ENCODE measurements at places on chromosomes 2 and 18.

- DNase-seq, result peak; percentile 53
Measured at GRCh38 chr2:101560780-101561315, 85.9 kb upstream of the RFX8 start.

GRCh38 chr2:203191961-203192360 lies 46.9 kb upstream of the CYP20A1 start:
- DNase-seq, result no peak

GRCh38 chr2:212966884-212967283 lies 184.5 kb downstream of the IKZF2 start:
- no peak for DNase-seq

DNA sequence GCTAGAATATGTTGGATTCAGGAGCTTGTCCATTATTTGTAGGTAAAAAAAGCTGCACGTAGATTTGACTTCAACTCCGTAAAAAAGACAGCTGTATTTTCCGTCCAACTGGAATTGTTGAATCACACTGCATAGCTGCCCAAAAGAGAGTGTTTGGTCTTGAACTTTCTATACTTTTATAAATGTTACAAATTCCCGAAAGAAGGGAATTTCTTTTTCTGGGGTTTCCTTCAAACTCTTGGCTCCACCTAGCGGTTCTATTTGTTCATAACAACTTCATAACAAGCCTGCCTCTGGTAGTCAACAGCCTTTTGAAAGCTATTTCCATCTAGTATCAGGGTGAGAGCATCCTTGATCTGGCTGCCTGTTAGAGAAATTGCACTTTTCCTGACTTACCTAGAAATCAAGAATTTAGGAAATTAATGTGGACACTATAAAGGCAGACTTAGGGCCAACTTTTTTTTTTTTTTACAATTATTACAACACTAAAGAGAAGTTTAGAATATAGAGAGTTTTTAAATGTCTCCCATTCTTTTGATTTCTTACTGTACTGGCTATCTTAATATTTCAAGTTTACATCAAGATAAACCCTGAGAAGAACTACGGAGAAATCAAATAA lies 48.1 kb downstream of the TMEM185B start:
- peak; percentile 61 for DNase-seq

GRCh38 chr18:44507729-44508325 lies 172.9 kb upstream of the SETBP1 start:
- DNase-seq, result peak; percentile 96

- DNase-seq, result no peak
Measured at GRCh38 chr2:929925-930324, 20.7 kb upstream of the SNTG2 start.

GRCh38 chr2:21289989-21290388 lies 166.2 kb downstream of the TDRD15 start:
- DNase-seq, result no peak

DNA sequence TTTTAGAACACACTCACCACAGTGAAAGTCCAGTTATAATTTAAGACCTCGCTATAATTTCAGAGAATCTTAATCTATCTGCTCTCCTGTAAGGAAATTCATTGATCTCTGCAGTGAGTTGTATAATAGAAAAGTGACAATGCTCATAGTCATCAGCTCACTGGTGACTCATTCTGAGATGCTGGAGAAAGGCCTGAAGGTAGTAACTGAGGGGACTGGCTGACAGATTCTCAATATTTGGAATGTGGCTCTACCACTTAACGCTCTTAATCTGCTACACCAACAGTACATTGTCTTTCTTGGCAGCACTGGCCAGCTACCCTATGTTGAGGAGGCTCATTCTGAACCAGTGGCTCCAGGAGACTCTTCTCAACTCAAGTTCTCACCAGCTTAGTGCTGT lies 246.1 kb downstream of the RPRM start:
- no peak for DNase-seq

GRCh38 chr2:26011609-26011989 lies 22.3 kb upstream of the RAB10 start:
- no peak for DNase-seq

DNA sequence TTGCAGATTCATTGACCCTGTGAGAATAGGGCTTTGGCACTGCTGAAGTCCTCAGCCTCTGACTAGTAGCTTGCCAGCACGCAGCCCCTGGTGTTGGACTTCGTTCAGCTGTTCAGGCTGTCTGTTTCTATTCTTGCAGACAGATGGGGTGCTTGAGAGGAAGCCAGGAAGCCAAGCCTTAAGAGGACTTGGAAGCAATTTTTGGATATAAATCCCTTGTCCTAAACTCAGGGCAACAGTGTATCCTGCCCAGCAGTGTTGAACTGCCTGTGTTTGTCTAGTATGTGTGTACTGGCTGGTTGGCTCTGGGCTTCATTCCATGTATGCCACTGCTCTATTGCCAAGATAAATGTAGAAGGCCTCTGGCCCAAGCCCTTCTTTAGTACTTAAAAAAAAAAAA lies 108.6 kb downstream of the COMMD1 start:
- no peak for DNase-seq

DNA sequence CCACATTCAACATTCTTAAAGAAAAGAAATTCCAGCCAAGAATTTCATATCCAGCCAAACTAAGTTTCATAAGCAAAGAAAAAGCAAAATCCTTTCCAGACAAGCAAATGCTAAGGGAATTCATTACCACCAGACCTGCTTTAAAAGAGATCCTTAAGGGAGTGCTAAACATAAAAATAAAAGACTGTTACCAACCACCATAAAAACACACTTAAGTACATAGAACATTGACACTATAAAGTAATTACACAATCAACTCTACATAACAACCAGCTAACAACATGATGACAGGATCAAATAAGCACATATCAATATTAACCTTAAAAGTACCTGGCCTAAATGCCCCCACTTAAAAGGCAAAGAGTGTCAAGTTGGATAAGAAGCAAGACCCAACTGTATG lies 153.5 kb downstream of the FTCDNL1 start:
- no peak for DNase-seq

DNA sequence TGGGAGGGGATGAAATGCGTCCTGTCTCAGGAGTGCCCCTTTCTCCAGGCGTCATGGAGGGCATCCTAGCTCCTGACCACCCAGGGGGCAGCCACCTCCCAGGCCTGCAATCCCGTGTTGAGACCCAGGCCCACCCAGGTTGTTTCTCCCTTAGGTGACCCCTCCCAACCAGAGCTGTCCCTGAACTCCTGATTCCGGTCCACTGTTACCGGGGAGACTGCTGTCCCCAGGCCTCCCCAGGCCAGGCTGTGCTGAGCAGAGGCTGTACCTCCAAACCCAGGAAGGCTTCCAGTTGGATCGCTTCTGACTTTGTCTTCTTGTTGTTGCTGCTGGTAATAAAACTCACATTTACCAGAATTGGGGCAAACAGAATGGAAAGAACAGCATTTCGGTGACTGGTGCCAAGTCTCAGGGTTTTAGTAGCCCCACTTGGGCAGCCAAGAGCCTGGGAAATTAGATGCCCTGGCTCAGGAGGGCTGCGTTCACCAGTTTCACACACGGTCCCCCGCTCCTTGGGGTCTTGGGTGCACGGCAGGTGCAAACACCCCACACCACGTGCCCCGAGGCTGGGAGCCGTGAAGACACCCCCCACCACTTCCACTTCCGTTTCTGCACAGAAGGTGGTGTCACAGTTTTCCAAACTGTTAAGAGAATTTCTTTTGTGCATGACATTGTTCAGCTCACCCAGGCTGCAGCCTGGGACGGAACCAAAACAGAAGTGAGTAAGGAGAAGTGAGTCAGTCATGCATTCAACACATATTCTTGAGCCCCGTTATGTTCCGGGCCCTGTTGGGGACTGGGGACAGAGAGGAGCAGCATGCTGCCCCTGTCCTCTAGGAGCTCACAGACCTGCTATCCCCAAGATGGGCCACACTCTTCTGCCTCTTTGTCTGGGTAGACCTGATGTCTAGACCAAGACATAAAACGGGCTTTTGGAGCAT lies 29.4 kb downstream of the ITM2C start:
- DNase-seq, result no peak

DNA sequence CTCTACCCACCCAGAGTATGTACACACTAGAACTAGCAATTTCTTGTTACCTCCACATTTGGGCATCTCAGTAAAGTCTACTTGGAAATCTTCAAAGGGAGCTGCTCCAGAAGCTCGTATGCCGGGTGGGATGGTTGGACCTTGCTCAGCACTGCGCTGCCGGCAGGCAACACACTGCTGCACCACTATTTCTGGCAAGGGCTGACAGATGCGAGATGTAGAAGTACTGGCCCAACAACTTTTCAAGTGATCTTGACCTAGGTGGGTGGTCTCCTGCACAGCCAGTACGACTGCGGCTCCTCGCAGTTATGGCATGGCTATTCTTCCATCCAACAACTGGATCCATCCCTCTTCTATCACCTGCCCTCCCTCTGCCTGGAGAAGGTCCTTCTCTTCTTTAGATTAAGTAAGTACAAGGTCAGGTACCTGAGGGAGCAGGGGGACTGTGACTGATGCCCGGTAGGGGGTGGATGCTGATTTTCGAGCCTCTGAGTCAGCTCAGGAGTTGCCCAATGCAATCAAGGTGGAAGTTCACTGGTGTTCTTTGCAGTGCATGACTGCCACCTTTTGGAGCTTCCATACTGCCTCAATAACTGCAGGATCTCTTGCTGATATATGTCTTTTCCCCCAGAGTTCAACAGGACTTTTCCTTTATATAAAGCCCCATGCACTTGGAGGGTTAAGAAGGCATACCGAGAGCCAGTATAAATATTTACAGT lies 100.4 kb upstream of the SLC1A4 start:
- DNase-seq, result no peak

DNA sequence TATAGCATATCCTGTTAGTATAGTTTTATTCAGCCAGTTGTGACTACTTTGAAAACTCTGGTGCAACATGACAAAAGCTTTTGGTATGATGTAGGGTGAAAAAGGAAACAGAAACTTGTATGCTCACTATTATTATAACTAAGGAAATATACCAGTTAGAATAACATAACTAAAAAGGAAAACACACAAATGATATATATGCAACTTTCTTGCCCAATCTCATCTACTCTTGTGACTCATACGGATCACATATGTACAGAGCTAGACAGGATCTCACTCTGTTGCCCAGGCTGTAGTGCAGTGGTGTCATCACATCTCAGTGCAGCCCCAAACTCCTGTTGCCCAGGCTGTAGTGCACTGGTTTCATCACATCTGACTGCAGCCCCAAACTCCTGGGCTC lies 12.4 kb upstream of the TLK1 start:
- DNase-seq, result no peak

DNA sequence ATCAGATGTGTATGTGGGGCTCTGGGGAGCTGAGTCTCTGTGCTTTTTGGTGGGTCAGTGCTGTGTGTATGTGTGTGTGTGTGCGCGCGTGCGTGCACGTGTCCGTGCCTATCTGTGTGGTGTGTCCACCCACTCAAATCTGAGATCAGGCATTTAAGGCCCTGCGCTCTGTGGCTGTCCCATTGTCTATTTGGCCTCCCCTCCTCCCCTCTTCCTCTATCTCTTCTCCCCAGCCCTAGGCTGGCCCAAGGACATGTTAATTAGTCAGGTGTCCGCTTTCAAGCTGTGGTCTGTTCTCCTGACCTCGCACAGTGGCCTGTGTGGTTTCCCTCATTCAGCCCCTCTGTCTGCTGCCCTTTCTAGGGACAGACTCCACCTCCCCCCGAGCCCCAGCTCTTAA lies 136.4 kb downstream of the DYSF start:
- no peak for DNase-seq

- no peak for DNase-seq
Measured at GRCh38 chr2:174794851-174795374, 30.6 kb upstream of the CHRNA1 start.

DNA sequence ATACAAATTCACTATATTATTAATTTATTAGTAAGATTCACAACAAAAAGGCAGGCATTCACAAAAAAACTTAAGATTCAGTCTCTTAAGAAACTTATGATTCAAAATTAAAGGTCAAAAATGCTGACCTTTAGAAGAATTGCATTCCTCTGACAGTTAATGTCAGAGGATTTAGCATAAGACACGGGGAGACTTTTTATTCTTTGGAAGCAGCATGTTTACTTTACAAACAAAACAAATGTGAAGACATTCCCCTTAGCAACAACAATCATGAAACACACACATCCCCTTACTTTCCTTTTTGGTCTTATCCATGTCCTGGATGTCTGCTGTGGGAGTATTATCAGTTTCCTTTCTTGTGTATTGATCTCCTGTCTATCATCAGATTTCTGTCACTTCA lies 117.1 kb downstream of the RAD51AP2 start:
- no peak for DNase-seq

DNA sequence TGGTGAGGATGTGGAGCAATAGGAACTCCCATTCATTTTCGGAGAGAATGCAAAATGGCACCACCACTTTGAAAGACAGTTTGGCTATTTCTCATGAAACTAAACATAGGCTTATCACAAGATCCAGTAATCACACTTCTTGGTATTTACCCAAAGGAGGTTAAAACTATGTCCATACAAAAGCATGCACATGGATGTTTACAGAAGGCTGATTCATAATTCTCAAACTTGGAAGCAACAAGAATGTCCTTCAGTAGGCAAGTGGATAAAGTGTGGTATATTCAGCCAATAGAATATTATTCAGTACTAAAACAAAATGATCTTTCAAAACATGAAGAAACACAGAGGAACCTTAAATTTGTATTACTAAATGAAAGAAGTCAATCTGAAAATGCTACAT lies 440.6 kb downstream of the FBXO15 start:
- DNase-seq, result no peak

- no peak for DNase-seq
Measured at GRCh38 chr18:79465392-79465991, 69.8 kb downstream of the NFATC1 start.

DNA sequence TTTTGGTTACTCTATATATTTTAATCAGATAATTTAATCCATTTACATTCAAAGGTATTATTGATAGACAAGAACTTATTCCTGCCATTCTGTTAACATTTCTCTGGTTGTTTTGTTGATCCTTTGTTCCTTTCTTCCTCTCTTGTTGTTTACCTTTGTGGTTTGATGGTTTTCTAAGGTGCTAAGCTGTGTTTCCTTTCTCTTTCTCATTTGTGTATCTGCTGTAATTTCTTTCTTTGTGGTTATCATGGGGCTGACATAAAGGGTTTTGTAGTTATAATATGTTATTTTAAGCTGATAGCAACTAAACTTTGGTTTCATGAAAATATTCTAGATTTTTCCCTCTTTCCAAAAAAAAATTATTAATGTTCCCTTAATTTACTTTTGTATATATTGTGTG lies 179.2 kb downstream of the NDUFA10 start:
- DNase-seq, result no peak

- DNase-seq, result no peak
Measured at GRCh38 chr2:47457268-47457667, 54.3 kb downstream of the MSH2 start.

- DNase-seq, result no peak
Measured at GRCh38 chr18:45104049-45104395, 423.3 kb downstream of the SETBP1 start.

- no peak for DNase-seq
Measured at GRCh38 chr2:145267451-145267850, 747.5 kb upstream of the ZEB2 start.

- no peak for DNase-seq
Measured at GRCh38 chr2:139457873-139458272, 677.7 kb upstream of the NXPH2 start.

- DNase-seq, result no peak
Measured at GRCh38 chr2:88666576-88666975, 24.9 kb upstream of the RPIA start.
